ENCODE measurements at places on chromosomes 1 and 21.
A peak's percentile ranks its signal among the peaks of the same experiment; 100 is the strongest.

DNA sequence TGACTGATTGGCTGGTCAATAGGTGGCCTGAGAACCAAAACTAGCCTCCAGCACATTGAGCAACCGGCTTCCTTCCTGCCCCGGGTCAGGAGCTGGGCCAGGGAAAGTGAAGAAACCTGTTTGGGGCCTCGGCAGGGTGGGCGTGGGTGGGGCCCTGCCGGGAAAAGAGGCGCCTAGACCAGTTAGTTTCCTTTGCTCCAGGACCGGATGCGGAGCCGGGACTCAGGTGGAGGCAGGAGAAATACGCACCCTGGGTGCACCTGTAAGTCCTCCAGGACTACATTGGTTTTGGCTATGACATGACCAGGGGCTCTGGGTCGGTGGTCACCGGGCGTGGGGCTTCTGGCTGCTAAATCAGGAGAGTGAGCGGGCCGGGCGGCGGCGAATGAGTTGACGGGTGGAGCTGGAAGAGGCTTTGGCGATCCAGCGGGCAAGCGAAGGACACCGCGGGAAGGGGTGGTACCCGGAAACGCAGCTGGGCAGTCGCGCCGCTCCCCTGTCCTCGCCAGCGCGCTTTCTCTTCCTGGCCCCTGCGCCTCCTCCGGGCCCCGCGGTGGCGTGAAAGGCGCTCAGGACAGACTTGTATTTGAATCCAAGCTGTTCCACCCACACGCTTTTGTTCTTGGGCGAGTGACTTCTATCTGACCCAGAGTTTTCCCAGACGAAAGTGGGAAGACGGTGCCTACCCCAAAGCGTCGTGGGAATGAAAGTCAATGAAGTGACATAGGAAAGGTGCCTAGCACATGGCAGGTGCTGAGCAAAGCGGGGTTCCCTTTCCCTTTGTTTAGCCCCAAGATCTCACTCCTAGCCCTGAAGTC lies 30.6 kb upstream of the JUN start:
- DNase-seq, result no peak

DNA sequence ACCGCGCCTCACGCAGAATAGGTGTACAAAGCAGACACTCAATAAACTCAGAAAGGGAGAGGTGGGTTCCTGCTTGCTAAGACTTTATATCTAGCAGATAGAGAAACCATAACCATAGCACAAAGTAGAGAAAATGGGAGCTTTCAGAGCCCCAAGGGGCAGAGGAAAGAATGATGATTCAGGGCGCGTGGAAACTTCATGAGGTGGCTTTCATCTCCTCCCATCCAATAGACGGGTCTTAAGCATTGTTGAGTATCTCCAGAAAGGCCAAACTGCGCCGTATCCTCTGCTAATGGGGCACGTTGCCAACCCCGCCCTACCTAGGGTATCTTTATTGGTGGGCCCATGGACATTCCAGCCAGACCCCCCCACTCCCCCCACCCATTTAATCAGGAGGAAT lies 778 bp upstream of the MIXL1 start:
- no peak for DNase-seq

DNA sequence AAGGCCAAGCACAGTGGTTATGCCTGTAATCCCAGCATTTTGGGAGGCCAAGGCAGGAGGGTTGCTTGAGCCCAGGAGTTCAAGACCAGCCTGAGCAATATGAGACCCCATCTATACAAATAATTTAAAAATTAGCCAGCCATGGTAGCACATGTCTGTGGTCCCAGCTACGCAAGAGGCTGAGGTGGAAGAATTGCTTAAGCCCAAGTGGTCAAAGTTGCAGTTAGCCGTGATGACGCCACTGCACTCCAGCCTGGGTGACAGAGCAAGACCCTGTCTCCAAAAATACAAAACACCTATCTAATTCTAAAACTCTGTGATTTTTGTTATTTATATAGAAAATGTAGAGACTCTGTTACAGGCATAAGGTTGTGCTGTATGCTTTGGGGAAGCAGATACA lies 44.2 kb upstream of the ZYG11A start:
- no peak for DNase-seq

GRCh38 chr21:39114871-39115575 lies 68.2 kb downstream of the PSMG1 start:
- DNase-seq, result no peak

- DNase-seq, result no peak
These were observed 1.6 kb upstream of the EGLN1 start for GRCh38 chr1:231423648-231424047.

GRCh38 chr1:165351863-165352441 lies 4.6 kb downstream of the LMX1A start:
- no peak for DNase-seq

DNA sequence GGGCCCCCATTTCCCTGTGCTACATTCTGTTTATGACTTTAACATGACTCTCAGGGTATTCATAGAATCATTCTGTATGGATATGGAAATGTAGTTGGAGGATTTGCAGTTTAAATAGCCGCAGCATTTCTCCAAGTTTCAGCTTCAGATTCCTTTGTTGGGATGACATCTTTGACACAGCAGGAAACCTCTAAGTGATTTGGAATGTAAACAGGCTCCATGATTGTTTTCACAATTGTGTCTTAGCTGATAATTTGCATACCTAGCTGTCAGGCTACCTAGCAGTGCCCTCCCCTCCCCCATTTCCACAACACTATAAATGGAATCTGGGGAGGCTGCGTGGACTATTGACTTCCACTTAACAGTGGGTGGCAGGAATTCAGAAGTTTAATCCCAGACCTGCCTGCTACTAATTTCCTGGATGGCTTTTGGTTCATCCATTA lies 290.2 kb downstream of the HLX start:
- no peak for DNase-seq

- DNase-seq, result no peak
These were observed 189.5 kb downstream of the PLA2G4A start for GRCh38 chr1:187018291-187018690.

GRCh38 chr1:153277852-153278251 lies 18.4 kb downstream of the LORICRIN start:
- peak; percentile 53 for DNase-seq

GRCh38 chr1:22903113-22903512 lies 69.6 kb downstream of the LACTBL1 start:
- no peak for DNase-seq

- DNase-seq, result peak; percentile 35
These were observed 749 bp downstream of the CITED4 start for GRCh38 chr1:40861224-40862003.

GRCh38 chr21:28310711-28311110 lies 682.0 kb downstream of the LTN1 start:
- DNase-seq, result no peak

GRCh38 chr1:51553911-51554310 lies 34.8 kb upstream of the EPS15 start:
- no peak for DNase-seq

- no peak for DNase-seq
These were observed 128.3 kb downstream of the MACF1 start for GRCh38 chr1:39332828-39333227.
